ENCODE measurements at places on chromosomes 3 and 15.

DNA sequence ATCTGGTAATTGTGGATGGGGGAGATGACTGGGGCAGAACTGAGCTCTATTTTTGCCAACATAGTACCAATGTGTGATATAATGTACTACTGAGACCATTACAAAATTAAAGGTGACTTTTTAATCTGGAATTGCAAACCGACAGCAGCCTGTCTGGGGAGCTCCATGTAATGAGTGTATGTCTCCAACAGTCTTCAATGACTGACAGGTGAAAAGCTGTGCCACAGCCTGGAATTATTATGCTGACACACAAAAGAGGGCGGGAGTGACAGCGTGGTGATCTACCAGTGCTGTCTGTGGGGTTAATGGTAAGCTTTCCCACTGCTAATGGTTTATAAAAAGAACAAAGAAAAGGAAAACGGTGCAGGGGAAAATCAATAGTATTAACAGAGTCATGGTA is 143.4 kb downstream of the CLSTN2 start:
- no peak for DNase-seq

GRCh38 chr3:102577082-102577789 is 142.4 kb downstream of the ZPLD1 start:
- no peak for DNase-seq

DNA sequence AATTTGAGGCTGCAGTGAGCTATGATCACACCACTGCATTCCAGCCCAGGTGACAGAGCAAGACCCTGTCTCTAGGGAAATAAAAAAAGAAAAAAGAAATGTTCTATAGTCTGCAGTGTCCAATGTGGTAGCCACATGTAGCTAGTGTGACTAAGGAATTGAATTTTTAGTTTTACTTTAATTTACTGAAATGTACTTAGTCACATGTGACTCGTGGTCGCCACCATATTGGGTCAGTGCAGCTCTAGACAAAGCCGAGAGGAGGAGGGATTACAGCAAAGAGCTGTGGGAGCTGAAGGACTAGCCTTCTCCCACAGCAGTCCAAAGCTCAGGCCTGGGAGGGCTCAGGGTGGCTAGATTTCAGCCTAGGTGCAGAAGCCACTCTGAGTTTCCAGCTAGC is 65.9 kb upstream of the NTRK3 start:
- DNase-seq = peak; percentile 16

DNA sequence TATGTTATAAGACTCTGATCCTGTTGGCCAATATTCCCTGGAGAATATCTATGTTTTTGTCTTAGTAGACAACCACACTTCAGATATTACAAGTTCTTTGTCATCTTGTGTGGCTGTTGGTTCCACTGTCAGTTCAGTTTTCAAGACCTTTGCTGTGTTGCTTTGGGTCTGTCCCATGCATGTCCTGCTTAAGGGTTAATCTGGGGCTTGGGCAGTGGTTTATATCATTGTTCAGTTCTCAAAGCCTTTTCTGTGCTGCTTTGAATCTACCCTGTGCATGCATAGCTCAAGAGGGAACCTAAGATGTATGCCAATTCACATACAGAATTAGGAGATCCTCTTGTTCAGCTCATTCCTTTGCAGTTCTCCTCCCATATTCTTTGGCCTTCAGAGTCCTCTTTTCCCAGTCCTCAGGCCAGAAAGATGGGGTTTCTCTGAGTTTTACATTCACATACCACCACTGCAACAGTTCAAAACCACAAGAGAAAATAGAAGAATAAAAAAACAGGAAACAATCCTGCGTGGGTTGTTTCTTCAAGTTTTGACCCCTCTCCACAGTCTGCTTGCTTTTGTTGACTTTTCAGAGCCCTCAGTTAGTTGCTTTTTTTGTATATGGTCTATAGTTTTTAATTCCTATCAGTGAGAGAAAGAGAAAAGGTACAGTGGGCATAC is 21.6 kb downstream of the BUB1B start:
- no peak for DNase-seq

DNA sequence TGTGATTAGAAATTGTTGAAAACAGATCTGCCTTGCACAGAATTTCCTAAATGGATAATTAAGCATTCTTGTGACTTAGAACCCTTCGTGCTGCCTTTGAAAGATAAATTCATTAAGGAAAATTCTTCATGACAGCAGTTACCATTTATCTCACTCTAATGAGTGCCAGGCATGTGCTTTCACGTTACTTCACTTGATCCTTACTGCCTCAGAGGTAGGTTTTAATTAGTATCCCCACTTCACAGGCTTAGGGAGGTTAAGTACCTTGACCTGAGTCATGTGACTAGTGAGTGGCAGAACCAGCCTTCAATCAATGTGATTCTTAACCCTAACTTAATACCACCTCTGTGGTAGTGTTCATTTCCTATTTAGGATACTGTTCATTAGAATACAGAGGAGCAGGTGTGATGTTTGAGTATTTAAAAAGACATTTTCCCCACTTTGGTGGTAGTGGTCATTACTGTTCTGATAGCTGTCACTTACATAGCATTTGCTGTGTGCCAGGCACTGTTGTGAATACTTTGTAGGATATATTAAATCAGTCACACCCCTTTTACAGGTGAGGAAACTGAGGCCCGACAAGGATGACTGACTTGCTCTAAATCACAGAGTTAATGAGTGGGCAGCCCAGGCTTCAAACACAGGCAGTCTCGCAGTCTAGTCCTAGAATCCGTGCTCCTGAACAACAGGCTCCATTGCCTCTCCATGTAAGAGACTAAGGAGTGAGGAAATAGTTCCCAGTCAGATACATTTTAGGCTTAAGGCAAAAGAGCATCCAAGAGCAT is 57.9 kb downstream of the RLBP1 start:
- no peak for DNase-seq

DNA sequence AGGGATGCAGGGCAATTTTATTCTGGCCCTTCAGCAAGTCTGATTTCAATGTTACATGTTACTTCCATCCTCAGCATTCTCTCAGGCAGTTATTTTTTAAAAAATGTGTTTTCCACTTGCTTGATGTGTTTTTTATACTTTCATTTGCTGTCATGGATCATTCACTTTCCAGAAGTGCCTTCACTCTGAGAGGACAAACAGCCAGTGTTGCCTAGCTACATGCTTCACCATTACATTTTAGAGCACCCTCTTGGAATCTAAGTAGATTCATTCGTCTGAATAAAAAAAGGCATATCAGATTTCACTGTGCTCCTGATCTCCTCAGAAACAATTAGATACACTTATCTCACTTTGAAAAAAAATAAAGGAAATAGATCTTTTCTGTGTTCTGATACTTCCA is 93.6 kb upstream of the POU1F1 start:
- peak; percentile 3 for DNase-seq

GRCh38 chr15:72952151-72952550 is 100.1 kb upstream of the NEO1 start:
- no peak for DNase-seq

DNA sequence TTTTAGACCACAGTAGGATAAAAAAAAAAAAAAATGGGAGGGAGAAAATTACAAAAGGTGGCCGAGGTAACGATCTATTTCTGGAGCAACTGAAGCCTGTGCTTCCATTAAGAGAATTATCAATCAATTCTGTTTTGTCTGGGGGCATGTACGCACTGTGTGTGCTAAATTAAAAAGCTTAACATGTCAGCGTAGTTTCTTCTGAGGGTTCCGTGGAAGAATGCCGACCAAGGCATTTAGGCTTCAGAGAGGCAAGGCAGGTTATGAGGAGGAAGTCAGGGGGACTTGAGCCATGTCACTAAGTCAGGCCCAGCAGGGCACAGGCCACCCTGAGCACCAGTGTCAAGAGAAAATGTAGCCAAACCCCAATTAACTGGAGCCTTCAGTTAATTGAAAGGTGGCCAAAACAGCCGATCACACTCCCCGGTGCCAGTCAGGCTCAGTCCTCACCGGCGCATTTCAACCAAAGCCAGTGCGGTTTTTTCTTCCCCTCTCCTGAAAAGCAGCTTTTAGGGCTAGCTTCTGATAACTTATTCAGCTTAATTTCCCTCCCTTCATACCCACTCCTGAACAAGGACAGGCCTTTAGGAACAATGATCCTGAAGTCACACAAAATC is 113.9 kb downstream of the MEGF11 start:
- no peak for DNase-seq

- DNase-seq = peak; percentile 71
Measured at GRCh38 chr3:111585217-111585616, 9.9 kb downstream of the ZBED2 start.

GRCh38 chr3:7487763-7488162 is 626.8 kb downstream of the GRM7 start:
- DNase-seq = no peak

GRCh38 chr15:27585041-27585640 is 514.0 kb downstream of the OCA2 start:
- no peak for DNase-seq

- peak; percentile 73 for DNase-seq
Measured at GRCh38 chr15:27582726-27583410, 516.2 kb downstream of the OCA2 start.

- DNase-seq = no peak
Measured at GRCh38 chr15:53984221-53984620, 6.0 kb downstream of the UNC13C start.

- DNase-seq = no peak
Measured at GRCh38 chr3:127112796-127113570, 79.9 kb upstream of the PRR23E start.

- DNase-seq = no peak
Measured at GRCh38 chr15:76898102-76898501, 7.0 kb downstream of the SCAPER start.

- DNase-seq = no peak
Measured at GRCh38 chr15:62142736-62143135, 22.3 kb downstream of the C2CD4B start.

DNA sequence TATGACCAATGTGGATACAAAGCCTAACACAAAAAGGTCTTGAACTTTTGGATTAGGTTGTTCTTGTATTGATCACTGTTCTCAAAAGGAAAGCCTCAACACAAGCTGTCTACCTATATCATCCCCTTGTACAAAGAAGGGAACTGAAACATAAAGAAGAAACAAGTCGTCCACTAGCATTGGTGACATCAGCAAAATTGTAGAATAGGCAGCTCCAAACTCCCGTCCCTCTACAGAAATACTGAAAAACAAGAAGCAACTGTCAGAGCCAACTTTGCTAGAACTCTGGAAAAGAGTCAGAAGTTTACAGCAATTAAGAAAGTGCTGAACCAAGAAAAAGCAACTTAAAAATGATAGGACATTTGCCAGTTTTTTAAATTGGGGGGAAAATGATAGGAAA is 7.5 kb upstream of the NR1I2 start:
- no peak for DNase-seq

DNA sequence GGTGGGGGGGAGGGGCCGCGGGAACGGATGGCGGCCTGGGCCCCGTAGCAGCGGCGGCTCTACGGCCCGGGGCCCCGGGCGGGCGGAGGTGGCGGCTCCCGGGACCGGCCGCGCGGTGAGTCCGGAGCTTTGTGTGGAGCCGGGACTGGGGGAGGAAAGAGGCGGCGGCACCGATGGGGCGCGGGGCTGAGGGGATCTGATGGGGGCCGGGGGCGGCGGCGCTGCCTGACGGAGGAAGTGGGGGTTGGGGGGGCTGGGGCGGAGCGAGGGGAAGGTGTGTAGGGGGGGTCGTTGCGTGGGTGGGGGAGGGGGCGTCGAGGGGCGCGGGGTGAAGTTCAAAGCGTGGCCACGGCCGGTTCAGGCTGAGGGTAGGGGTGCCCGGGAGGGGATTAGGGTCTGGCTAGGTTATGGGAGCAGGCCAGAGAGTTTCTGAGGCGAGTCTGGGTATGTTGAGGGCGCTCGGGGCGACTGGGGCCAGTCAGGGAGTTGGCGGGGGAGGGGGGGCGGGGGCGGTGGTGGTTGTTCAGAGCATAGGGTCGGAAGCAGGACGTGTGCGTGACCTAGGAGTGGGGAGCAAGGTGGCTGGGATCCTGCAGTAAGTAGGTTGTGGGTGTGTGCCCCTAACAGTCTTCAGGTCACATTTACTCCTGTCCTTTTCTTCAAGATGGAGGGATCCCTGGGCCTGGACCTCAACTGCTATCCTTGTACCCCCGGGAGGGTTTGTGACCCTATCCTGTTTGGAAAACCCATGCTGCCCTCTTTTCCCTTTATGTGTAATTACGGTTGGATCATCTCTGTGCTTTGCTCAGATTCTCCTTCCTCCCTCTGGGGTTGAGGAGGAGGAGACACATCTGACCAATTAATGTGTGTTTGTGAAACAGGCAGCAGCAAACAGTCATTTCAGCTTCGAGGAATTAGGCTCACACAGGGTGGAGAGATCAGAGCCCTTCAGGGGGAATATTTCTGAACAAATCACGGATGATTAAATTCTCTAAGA is 644 bp downstream of the ZNF609 start:
- DNase-seq = peak; percentile 74

DNA sequence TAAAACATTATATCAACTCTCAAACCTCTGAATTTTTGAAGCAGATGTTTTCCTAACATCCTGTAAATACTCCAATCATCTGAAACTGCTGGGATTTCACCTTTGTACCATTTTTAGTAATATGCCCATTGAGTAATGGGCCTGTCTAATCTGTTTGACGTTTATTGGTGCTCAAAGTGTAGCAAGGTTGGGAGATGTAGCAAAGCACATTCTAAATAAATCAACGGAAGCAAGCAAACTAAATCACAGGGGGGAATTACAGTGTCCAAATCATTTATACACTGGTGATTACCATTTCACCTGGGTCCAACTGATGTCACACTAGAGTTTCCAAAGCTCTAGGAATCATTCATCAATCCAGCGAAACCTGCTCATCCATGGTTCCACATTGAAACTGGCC is 518.7 kb upstream of the TBL1XR1 start:
- no peak for DNase-seq

GRCh38 chr3:25355034-25355885 is 72.8 kb upstream of the RARB start:
- no peak for DNase-seq

DNA sequence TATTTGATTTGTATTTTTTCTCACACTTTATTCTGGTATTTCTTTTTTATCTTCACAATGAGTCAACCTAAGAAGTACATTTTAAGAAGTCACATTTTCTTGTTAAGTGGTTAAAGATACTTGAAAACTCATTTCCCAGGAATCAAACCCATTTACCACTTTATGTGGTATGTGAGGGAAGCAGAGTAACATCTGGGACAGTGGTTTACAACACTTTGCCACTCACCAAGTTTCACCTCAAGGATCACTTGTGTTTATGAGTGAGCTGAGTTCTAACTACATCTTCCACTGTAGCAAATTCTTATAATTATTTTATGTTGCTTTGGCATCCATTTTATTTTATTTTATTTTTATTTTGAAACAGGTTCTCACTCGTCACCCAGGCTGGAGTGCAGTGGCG is 53.8 kb downstream of the IGSF11 start:
- DNase-seq = no peak

GRCh38 chr15:88897456-88898194 is 2.3 kb upstream of the HAPLN3 start:
- peak; percentile 76 for DNase-seq

GRCh38 chr15:55248895-55249294 is 40.7 kb downstream of the RAB27A start:
- DNase-seq = no peak

Data from astrocyte (in vitro differentiated cells and primary cell).